ENCODE measurements at places on chromosomes 12 and 14. TPM values are rescaled to one million over a fixed set of nuclear protein-coding genes. Genes with fewer than 3 reads are reported as not detected.
A peak's percentile ranks its signal among the peaks of the same experiment; 100 is the strongest.

- no peak for DNase-seq
These were observed 236.1 kb downstream of the C12orf50 start for GRCh38 chr12:87793131-87793530.

Gene GPD1
- 9.0 TPM for total RNA-seq

- DNase-seq: no peak
These were observed 21.7 kb downstream of the FBRSL1 start for GRCh38 chr12:132511516-132512196.

DNA sequence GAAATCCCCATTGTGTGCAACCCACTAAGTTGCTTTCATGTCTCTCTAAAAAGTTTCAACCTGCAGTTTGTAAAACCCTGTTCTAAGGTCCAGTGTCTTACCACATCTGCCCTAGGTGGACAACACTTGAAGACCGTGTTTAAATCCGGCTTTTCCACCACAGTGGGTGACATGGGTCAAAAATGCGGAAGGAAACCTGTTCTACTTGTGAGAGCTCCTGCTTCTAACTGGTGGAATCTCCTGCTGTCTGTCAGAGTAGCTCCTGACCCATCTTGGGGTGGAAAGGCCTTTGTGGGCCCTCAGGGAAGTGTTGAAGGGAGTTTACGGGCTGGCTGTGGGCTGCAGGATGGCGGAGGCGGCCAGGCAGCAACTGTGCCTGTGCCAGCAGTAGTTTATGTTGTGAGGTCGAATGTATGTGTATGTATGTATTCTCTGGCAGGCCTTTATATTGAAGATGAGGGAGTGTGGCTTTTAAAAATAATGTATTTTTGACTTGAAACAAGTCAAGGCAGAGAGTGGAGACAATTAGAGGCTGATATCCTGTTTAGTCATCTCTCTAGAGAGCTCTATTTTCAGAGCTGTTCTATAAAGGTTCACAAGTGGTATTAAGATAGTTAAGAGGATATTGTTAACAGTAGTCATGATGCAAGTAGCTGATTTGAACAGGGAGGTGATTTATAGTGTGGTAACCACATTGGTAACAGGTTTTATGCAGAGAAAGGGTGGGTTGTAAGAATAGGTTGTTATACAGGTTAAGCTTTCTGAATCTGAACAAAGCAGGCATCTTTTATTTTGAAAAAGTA, 67.0 kb downstream of the PRKCH start:
- no peak for DNase-seq

DNA sequence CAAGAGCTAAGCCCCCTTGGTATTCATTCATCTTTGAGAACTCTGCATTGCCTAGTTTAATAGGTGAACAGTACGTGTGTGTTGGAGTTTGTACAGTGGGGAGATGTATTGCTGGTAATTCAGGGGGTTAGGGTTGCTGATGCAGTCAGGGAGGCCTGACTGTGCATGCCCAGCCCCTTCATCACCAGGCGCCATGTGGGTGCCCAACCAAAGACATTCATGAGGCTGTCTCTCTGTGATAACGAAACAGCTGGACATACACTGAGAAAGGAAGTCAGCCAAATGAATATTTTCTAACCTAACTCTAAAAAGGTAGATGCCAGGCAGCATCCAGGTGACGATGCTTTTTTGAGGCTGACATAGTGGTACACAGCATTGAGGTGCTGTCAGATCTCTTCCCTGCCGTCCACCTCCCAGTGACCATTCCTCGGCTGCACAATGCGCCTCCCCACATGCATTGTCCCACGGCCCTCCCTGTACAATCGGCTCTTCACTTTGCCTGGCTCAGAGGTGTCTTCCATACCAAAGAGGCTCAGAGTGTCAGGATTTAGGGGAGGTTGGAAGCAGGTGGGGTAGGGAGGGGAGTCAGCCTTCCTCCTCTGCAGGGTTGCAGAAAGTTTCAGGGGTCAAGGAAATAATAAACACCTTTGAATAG, 19.0 kb downstream of the EML1 start:
- no peak for DNase-seq

DNA sequence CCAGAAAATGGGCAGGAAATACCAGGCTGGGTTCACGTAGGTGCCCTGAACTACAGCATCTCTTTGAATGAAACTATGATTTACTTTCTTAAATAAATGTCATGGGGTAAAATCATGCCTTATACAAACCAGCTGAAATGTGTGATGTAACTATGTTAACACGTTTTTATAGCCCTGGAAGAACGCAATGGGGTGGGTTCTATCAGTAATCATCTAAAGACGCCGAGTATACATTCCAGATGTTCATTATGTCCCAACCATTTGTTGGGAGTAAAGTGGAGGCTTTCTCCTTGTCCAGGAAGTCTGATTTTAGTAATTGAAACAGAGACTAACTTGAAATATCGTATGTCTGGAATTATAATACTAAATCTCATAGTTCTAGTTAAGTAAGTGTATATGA, 16.2 kb upstream of the IGF1 start:
- DNase-seq: no peak

DNA sequence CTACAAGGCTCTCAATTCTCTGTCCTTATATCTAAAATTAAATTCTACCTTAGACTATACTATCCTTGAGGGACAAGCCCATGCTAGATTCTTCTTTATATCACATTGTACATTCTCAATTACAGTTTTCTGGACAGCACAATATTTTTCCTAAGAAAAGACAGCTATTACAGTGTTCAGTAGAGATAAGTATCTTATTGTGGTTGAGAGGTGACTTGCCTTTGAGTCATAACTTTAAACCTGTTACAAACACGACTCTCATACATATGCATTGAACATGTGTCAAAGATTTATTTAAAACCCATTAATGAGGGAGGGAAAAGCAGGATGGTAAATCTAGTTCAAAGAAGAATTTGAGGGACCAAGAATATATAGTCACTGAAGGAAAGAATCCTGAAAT, 61.1 kb downstream of the TPH2 start:
- no peak for DNase-seq

GRCh38 chr12:109494348-109494881, 17.0 kb downstream of the UBE3B start:
- no peak for DNase-seq

Gene HOXC13
- total RNA-seq: 0.48 TPM

DNA sequence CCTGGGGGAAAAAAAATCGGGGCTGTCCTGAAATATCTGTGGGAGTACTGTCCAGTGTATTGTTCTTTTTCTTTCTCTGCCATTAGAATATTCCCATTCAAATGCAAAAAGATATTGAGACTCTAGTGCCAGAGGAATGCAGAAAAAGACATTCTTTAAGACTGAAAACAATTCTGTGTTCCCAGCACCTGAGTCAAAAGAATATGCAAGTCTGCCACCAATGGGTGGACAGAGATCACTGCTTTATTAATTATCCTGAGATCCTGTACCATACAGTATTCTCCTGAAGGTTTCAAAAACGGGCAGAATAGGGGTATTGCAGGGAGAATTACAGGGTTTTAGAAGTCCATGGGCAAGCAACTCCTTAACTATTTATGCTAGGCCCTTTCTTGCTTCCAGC, 361.8 kb downstream of the C12orf50 start:
- no peak for DNase-seq

Gene CATSPERB
- total RNA-seq: 2.0 TPM

DNA sequence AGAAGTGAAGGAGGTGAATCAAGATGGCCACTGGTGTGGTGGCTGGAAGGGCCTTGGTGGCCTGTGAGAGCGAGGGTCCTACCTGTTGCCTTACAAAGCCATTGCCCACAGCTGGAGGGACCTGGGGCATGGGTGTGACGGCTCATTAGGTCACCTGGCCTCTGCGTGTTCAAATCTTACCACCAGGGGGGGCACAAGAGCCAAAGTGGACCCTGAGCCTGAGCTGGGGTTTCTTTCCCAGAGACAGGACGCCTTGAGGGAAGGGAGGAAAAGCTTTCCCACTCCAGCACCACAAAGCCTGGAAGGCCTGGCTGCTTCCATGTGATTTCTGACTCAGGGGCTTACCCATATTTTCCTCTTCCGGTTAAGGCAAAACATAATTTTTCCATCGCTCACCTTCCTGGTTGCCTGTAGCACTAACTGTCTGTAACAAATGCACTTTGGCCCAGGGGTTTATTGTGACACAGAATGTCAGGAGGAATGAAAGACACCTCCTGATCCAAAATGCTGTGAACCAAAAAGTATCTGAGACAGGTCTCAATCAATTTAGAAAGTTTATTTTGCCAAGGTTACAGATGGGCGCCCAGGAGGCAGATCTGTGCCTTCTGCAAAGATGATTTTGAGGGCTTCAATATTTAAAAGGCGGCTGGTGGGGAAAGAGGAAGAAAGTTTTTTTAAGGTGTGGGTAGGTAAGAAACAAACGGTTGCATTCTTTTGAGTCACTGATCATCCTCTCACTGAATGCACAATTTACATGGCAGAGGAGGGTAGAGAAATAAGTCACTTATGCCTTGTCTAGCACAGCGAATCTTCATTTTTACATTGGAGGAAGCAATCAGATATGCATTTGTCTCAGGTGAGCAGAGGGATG, 4.3 kb upstream of the CD9 start:
- DNase-seq: peak; percentile 88

DNA sequence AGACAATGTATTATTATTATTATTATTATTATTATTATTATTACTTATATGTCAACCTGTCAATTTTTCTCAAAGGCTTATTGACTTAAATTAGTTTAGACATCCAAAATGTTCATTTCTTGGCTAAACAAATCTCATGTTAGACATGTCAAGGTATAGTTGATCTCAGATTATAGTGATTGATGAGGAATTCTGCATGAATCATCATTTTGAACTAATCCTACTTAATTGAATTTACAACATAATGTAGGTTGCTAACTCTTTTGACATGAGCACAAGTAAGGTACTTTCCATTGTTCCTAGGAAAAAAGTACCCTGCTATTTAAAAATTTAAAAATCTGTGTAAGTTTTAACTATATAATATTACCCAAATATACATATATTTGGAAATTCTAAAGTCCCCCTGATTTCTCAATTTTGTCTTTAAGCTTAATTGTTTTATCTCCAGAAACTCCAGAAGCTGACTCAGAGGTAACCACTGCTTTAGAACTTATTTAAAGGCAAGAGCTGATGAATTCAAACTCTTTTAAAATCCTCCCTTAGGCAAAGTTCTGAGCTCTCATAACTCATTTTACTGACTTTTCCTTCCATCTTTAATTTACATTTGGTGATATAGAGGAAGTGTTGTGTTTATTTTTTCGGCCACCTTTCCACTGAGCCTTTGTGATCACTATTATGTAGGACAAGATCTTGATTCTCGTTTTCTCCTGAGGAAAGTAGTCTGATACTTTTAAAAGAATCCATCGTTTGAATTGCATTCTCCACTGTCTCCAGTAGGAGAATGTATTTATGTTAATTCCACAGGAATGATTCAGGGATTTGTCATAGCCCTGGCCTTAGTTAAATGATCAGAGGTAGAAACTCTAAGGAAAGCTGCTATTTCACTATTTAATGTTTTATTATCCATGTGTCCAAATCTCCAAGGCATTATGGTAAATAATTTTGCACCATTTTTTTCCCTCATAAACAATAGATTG, 1304.5 kb downstream of the AACS start:
- DNase-seq: no peak

DNA sequence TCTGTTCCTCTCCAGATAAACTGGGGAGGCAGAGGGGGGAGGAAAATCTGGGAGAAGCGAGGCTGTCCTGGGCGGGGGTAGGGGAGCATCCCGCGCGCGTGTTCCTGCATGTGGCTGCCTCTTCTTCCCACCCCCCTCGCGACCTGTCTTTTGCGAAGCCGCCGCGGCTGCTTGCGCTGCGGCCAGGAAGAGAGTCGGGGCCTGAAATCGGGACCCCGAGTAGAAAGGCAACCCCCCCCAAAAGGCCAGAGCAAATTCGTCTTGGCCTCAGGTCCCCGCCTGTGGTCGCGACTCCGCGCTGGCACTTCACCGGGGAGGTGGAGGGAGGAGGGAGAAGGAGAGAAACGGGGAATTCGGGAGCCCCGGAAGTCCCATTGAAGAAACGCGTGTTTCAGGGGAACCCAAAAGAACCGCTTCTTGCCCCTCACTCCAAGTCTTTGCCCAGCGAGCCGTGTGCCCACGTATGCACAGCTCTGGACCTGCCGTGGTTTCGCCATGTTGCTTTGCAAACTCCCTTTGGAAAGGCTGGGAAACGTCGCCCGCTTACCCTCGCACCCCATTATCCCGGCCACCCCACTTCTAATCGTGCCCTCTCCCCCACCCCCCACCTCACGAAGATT, 944 bp downstream of the CCND2 start:
- DNase-seq: no peak

DNA sequence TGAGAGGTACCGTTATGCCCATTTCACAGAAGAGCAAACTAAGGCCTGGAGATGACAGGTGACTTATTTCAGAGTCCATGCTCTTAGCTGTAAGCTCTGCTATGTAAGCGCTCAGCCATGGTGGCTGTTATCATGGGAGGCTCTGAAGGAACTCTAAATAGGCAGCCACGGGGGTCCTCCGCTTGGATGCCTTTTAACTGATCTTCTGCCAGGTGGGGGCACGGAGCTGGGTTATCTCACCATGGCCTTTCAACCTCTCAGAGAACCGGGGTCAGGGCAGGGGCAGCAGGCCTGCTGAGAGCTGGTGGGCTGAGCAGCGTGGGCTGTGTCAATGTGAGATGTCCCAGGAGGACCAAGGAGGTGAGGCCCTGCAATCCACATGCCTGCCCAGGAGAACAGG, 49.7 kb upstream of the RBM19 start:
- DNase-seq: no peak

Gene NPAS3
- 8.7 TPM for total RNA-seq

DNA sequence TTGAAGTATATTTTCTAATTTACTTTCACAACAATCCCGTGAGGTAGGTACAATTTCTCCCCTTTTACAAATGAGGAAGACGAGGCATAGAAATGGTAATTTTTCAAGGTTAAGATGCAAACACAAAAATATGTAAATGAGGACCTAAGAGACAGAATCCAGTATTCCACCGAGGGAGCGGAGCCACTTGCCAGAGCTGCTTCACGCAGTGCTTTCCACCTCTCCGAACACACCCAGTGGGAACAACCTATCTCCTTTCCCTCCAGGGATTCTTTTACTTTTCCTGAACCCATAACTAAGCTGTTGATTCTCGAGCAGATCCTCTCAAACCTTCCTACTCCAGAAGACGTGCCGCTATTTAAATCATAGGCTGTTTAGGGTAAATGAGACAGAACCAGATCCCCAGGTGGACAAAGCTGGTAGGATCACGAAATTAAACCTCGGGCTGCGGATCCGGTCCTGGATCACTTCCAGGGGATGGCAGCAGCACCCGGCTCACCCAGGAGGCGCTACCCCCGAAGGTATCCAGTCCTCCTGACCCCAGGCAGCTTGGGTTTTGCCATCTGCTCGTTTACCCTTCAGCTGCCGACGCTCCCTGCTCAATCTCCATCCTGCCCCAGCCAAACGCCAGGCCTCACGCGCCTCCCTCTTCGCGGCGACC, 1.5 kb downstream of the DDHD1 start:
- no peak for DNase-seq

GRCh38 chr12:52551216-52551865, 1.6 kb downstream of the KRT71 start:
- no peak for DNase-seq

Gene SERPINA6
- 0.77 TPM for total RNA-seq

Gene TAS2R43
- 1.0 TPM for total RNA-seq

Gene POTEG
- not detected for total RNA-seq

Gene CIROP
- total RNA-seq: 0.40 TPM

Data from type B pancreatic cell (in vitro differentiated cells).